Skeletal muscle cell (primary cell): ENCODE measurements at places on chromosomes 3 and 15.

GRCh38 chr3:46524008-46524407 lies 26.2 kb downstream of the RTP3 start:
- DNase-seq, result no peak

GRCh38 chr3:99780749-99781148 lies 36.9 kb upstream of the CMSS1 start:
- DNase-seq, result no peak

DNA sequence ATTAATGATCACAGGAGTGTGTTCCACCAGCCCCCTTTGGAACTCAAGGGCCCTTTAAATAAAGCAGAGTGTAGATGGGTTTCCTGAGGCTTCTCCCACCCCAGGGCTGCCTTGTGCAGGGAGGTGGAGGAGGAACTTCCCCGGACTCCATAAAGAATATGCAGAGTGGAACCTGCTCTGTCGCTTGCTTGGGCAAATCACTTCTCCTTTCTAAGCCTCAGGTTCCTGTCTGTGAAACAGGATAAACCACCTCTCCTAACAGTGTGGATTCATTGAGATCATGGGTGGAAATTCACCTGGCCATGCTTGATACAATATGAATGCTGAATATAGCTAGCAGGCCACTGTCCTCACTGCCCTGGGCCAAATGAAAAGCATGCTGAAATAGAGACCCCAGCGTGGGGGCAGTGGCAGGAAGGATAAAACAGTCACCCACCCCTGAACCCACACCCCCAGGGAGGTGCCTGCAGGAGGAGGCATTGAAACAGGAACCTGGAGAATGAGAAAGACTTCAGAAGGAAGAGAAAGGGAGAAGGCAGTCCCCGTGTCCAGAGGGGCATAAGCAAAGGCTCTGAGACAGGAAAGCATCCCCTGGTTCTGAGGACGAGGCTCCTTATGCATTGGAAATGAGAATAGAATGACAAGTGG lies 41.1 kb upstream of the CHRNB4 start:
- DNase-seq, result no peak

DNA sequence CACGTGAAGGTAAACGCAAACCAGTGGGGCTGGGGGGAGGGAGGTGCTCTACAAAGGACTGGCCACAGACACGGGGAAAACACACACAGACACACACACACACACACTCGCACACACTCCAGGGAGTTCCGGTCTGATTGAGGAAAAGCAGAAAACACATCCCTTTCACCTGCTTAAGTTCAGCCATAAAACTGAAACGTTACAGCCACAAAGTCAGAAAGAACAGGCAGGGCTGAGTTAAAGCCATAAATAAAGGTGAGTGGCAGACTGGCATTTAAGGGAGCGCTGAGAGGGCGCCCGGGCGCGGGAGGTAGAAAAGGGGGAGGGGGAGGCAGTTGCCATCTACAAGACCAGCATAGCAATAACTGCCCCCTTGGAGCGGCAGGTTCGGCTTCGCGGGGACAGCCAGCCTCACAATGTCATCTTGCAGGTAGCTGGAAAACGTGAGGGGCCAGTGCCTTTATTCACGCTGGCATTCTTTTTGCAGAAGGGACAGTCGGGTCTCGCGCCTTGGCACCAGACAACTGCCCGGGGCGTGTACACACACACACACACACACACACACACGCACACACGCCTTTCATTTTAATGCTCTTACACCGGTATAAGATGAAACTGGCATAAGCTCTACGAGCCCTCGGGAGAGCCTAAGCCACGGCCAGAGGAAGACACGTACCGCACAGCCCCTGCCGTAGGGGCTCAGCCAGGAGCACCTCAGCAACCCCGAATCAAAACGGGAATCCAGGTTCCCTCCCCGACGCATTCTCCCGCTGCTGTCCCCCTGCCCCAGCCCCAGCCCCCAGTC lies 866 bp downstream of the TNIK start:
- no peak for DNase-seq

DNA sequence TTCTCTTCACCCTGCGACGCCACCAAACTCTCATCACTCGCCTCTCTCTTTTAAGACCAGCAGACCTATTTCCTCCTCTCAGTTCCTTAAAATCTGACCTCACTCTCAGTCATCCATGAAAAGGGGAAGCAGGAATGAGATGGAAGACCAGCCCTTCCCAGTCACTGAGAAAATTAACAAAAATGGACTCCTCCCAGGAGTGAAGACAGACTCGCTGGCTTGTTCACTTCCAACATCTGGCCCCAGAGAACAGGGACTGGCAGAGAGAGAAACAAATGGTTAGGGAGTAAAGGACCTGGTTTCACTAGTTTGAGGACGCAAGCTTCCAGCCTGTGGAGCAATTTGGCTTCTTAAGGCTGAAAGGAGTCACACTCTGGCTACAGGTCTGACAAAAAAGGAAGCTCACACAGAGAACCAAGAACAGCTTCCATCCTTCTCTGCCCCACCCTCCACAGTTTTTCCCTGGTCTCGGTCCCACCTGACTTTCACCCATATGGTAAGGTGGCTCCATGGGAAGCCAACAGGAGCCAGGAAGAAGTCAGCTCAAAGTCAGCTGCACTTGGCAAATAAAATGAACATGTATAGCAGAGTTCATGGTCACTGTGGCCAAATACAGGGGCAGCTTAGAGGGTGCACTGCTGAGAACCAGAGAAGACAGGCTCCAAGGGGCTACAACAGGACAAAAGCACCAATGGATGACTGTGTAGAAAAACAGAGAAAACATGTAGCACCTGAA lies 57.2 kb downstream of the ITGB5 start:
- no peak for DNase-seq

DNA sequence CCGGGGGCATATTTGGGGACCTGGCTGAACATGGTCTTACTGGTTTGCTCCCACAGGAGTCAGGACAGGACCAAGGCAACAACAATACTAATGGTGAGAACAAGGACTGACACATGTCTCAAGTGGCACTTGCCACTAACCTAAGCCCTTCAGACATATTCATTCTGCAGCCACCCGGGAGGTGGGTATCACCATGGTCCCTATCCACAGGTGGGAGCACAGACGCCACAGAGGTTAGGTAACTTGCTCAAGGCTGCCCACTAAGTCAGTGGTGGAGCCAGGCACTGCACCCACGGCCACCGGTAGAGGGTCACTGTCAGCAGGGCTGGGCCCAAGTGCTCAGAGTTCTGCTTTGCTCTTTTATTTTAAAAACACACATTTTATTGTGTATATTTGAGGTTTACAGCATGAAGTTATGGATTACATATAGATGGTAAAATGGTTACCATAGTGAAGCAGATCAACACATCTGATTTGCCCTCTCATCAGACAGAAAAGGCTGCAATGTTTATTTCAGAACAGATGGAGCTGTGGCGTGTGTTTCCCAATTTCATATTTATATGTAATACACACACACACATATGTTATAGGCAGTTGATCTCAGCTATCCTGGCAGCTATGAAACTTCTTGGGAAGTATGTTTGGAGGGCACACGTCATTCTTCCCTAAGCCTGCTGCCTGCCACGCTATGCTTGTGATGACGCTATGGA lies 30.0 kb upstream of the SLC41A3 start:
- no peak for DNase-seq

DNA sequence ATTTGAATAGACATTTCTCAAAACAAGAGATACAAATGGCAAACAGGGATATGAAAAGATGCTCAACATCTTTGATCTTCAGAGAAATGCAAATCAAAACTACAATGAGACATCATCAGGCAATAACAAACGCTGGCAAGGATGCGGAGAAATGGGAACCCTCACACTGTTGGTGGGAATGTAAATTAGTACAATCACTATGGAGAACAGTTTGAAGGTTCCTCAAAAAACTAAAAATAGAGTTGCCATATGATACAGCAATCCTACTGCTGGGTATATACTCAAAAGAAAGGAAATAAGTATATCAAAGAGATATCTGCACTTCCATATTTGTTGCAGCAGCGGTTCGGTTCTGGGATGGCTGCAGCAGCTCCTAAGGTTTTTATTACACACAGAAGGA lies 16.8 kb upstream of the LARS2 start:
- no peak for DNase-seq

- DNase-seq, result no peak
Measured at GRCh38 chr15:66563126-66563525, 2.7 kb downstream of the LCTL start.

- peak; percentile 63 for DNase-seq
Measured at GRCh38 chr3:124700880-124701684, 29.2 kb upstream of the UMPS start.

DNA sequence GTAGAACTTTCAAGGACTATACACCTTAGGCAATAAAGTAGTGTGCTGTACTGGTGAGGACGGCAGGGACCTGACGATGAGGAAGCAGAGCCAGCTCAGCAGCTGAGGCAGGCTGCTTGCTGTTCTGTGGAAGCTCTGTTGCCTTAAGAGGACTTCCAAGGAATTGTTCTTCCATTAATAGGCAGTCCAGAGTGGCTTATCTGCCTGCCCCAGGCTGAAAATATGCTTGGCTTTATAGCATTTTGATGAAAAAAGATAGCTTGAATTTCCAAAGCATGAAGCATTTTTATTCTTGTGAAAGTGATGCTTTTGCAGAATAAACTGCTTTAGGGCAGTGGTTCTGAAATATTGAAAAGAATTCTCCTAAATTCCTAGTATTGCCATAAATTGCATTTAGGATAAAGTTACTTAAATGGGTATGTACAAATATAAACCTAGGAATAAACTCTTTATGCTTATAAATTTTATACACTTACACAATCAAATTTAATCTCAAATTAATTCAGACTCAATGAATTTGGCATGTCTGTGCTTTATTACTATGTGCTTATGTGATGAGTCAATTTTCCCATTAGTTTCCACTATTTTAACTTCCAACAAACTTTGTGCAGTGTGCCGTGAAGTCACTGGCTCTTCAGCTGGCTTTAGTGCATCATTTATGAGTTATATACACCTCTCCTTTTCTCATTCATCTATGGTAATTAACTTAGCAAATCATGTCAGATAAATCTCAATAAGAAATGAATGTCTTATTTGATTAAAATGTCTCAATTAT lies 231.0 kb upstream of the RASGRP1 start:
- DNase-seq, result no peak
